Nephron progenitor cell (in vitro differentiated cells): ENCODE measurements at places on chromosomes 12 and 14.

GRCh38 chr12:57101892-57102695 lies 9.1 kb downstream of the STAT6 start:
- DNase-seq: no peak

DNA sequence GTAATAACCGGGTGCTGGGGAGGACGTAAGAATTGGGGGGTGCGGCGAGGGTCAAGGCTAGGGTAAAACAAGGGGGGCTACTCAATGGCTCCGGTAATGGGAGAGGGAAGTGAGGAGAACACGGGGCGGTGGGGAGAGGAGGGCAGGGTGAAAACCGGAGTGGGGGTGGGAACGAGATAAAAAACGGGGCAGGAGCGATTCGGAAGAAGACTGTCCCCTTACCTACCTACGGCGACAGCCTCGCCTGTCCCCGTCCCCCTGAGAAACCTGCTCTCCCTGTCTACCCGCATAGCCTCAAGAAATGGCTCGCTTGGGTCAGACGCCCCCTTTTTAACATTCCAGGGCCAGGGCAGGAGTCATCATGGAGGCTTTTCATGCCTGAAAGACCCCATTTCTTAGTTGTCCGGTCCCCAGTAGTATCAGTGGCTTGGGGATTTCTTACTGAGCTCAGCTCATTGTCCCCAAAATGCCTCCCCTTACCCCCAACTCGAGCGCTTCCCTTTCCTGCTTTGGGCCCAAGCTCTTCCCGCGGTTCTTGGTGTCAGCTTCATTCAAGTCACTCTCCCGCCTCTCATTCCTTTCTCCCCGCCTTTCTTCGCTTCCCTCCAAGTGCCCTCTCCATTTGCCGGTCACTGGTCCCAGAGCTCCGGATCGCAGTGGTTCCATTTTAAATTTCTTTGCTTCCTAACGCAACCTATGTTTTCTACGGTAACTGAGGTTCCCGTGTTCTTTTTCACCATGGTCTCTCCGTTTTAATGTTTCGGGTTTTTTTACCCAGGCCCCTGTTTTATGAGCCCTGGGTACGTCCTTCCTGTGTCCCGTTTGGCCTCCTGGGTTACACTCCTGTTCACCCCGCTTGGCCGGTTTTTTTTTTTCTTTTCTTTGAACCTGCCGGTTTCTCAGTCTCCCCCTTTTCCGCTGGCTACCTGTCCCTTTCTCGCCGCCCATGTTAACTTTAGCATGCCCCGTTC lies 1.2 kb upstream of the WSB2 start:
- peak; percentile 35 for DNase-seq

- no peak for DNase-seq
These were observed 533.7 kb upstream of the SEL1L start for GRCh38 chr14:82067221-82067875.

DNA sequence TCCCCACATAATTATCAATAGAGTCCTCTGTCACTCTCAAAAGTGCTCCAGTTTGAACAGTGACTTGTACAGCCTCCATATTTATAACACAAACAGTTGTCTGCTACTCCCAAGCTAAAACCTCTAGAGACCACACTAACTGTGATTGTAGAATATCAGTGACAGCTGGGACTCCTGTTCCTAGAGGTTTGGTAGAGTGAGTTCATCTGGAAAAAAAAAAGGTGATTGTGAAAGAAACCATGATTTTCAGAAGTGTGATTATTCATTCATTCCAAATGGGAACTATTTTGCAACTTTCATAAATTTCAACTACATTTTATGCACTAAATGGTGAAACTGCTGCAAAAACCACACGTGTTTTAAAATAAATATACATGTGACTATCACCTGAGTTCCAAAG lies 128.0 kb upstream of the PLXNC1 start:
- no peak for DNase-seq

DNA sequence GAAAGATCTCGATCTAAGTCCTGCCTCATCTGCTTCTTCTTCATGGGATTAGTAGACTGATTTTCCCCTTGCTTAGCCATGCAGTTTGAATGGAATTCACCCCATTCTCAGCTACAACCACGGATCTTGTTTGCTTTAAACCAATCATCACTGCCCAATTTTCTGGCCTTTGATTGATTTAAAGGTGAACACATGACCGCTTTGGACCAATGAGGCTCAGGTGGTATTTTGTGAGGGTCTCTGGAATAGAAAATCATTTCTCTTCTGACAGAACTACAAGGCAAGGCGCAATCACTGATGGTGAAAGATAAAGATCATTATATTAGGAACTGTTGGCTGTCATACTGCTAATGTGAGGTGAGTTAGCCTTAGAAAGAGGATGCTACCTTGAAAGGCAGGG lies 213.0 kb upstream of the PLEKHG7 start:
- DNase-seq: no peak

- DNase-seq: peak; percentile 7
These were observed 29.7 kb downstream of the FAM222A start for GRCh38 chr12:109743076-109743910.
